ENCODE measurements at places on chromosomes 3 and 15. TPM values are rescaled to one million over a fixed set of nuclear protein-coding genes. Genes with fewer than 3 reads are reported as not detected.

The PP2D1 gene
- not detected for total RNA-seq

The CHRM5 gene
- not detected for total RNA-seq

The CCR3 gene
- 0.48 TPM for total RNA-seq

GRCh38 chr3:56989169-56989976 is 71.1 kb upstream of the SPATA12 start:
- H3K27ac ChIP-seq, result no peak overlapping the region
- no peaks in the 10 kb centered on the region for H3K27me3 ChIP-seq
- no peaks in the 10 kb centered on the region for H3K36me3 ChIP-seq

DNA sequence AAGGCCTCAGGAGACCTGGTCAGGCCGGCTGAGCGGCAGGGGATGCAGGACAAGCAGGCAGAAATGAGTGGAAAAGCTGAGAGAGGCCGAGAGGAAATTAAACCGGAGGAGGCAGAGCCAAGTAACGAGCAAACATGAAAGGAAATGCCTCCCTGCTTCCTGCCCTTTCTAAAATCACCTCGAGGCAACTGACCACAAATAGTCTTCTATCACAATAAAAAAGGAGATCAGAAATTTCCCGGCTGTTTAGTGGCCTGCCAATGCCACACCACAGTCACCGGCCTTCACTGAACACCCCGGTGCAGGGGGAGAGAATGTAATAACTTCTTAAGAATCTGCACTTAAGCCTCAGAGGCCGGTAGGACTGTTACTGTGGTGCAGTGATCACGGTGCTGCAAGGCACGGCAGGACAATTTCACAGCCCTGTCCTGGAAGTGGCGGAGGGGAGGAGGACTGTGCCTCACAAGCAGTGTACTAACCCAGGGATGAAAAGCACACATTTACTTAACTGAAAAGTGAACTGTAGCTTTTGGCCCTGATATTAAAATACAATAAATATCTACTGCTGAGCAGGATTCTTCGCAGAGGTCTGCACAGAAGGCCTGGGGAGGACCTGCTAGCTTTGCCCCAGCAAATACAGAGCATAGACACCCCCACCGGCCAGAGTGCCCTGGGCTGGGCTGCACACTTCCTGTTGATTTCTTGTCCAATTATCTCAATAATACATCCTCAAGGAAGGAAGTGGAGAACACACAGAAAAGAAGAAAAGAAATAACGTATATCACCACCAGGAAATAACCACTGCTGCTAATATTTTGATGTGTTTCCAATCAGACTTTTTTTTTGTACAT is 183.5 kb upstream of the NSMCE3 start:
- no peak for DNase-seq
- H3K4me3 ChIP-seq, result no peak overlapping the region
- no peaks in the 10 kb centered on the region for H3K36me3 ChIP-seq
- no peak overlapping the region for H3K27ac ChIP-seq
- no peaks in the 10 kb centered on the region for H3K27me3 ChIP-seq

DNA sequence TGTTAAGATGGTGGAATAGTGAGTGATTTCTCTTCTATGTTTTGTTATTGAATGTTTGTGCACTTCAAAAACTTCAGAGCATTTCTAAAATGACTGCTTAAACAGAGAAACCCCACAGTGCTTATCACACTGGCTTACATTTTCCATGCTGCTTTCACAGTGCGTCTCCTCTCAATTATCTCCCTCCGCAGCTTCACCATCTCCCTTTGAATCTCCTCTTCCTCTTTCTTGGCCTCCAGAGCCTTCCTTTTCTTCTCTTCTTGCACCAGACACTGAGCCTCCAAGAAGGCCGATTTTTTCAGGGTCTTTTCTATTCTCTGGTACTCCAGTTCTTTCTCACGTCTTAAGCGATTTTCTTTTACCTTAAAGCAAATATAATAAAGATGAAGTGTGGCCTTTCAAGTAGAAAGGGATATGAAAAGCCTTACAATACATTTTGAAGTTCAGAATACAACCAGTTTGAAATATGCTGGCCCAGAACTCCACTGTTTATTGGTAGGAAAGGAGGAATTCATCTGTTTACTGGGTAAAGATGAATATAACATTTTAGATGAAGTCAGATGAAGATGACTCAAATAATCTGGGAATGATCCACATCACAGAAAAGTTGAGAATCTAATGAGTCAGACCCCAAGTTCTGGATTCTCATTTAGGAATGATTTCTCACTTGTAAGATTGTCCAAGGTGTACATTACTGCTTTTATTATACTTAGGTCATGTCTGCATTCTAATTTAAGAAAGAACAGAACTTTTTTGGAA is 21.4 kb downstream of the CCDC191 start:
- H3K27me3 ChIP-seq, result no peaks in the 10 kb centered on the region
- H3K27ac ChIP-seq, result no peak overlapping the region
- no peak overlapping the region for H3K4me3 ChIP-seq

DNA sequence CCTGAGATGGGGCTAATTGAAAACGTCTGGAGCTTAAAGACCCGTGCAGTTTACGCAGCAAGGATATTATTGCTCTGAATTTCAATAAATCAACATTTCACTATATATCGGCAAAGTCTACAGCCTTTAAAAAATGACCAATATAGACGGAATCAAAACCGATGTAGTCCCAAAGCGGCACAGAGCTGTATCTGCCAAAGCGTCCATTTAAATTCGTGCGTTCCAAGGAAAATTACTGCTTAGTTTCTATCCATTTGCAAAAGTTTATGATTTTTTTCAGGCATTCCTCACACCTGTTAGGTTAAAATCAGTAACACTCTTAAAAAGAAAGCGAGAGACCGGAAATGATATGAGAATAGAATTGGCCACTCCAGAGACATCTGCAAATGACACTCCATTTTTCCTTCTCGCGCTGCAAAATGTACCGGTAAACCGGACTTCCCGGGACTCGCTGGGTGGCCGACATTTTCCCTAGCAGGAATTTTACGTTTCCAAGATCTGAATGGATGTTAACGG is 777 bp upstream of the EIF4A2 start:
- peaks cover 36% of the 10 kb centered on the region for H3K36me3 ChIP-seq
- H3K4me1 ChIP-seq, result peaks cover 32% of the 10 kb centered on the region
- no peaks in the 10 kb centered on the region for H3K27me3 ChIP-seq
- H3K27ac ChIP-seq, result peak overlapping the region; percentile 98

GRCh38 chr15:58520464-58520863 is 88.7 kb downstream of the LIPC start:
- H3K4me3 ChIP-seq, result no peak overlapping the region
- no peaks in the 10 kb centered on the region for H3K27me3 ChIP-seq
- DNase-seq, result no peak
- no peak overlapping the region for H3K27ac ChIP-seq
- H3K4me1 ChIP-seq, result peaks cover 8% of the 10 kb centered on the region
- no peaks in the 10 kb centered on the region for H3K36me3 ChIP-seq

DNA sequence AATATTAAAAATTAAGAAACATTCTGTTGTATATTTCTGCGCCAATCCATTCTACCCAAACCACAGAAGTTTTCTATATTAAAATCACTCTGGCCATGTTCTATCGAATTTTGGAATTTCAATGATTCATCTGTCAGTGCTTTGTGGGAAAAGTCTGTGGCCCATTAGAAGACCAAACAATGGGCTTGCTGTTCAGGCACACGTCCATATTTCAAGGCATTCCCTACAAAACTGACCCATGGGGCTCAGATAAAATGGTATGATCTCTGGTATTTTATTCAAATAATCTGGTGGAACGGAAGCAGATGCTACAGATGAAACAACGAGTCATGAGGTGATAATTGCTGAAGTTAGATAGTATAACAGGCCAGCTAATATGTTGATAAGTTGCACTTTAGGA is 12.4 kb downstream of the NPHP3 start:
- no peak overlapping the region for H3K4me3 ChIP-seq
- H3K4me1 ChIP-seq, result no peaks in the 10 kb centered on the region
- H3K36me3 ChIP-seq, result peaks cover 93% of the 10 kb centered on the region
- no peaks in the 10 kb centered on the region for H3K27me3 ChIP-seq
- no peak overlapping the region for H3K27ac ChIP-seq
- no peak for DNase-seq
